ENCODE measurements at places on chromosomes 2 and 18.

GRCh38 chr2:230434677-230435324, 18.8 kb downstream of the SP100 start:
- DNase-seq = no peak

DNA sequence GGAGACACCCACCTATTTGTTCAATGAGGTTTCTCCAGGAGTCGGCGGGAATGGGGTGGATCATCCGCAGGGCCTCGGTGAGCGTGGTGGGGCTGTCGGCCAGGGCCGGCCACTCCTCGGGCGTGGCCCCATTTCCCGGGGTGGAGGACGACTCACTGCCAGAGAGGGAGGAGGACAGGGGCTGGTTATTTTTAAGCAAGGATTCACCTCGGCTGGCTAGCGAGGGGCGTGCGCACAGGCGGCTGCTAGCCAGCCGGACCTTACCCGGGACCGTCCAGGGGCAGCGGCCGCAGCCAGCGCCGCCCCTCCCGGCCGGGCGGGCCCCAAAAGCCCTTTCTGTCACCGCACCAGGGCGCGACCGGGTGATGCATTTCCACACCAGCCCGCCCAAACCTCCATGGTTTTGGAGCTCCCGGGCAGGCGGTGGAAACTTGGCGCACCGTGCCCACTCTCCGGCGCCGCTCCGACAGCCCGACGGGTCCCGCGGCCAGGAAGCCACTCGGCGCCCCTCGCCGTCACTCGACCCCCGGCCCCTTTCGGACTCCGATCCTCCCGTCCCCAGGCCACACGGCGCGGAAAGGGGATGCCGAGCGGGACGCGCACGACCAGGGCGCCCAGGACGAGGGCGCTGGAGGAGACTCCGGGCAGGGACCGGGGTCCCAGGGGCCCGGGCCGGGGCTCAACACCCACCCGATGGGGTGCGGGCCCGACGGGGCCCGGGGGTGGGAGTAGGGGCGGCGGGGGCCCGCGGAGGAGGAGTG, 57.1 kb downstream of the SNORC start:
- DNase-seq = peak; percentile 65

DNA sequence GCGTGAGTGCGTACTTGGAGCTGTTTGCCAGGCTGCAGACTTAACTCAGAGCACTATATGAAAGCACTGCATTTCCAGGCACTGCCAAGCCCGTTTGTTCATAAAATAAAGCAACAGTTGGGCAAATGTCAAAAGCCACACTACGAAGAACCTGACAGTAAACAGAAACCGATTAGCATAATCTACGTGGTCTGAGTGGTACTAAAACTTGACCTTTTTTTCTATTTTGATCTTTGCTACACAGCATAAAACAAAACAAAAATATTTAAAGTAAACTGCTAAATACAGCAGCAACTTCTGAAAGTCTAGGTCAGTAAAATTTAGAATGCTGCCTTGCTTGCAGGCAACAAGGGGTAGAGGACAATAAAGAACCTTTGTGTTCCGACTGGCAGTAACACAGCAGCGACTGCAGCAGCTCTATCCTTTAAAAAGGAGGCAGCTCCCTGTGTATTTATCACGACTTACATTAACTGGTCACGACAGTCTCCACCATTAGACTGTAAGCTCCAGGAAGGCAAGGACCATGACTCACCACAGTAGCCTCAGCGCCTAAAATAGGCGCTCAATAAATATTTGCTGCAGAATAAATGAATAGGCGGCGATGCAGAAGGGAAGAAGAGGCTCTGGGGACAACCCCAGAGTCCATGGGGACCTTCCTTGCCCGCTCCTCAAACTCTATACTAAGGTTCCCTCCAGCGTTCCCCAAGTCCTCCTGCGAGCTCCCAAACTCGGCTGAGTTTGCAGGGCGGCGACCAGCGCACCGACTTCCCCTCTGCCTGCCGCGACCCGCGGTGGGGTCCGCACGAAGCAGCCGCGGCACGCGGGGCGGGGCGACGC, 902 bp downstream of the SS18 start:
- no peak for DNase-seq

DNA sequence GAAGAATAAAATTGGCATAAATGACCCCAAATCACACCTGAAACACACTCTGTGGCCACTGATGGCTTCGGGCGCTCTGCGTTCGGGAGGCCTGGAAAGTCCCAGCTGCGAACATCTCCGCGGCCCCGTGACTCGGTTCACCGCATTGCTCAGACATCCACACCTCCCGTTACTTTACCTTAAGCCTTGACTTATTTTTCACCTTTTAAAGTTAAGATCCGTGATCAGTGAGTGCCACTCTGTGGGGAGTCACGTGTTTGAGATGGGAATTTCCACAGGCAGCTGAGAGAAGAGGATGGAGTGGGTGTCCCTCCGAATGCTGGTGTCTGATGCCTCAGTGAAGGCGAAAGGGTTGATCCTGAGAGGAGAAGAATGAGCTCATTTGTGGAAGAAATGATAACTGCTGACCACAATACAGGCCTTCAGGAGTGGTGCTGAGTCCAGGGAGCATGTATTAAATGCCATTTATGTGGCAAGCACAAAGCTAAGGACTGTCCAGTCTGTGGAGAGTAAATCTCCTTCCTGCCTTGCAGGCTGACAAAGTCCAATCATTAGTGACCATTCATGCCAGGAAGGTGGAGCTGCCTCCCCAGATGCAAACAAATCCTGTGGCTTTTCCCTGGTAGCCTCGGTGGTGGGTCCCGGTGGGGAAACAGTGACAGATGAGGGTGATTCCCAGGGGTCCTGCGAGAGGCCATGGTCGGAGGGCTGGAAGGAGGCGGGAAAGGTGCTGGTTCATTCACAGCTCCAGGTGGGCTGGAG, 168.8 kb downstream of the RTP5 start:
- no peak for DNase-seq

- no peak for DNase-seq
Measured at GRCh38 chr2:237270520-237270919, 143.4 kb downstream of the COL6A3 start.

- no peak for DNase-seq
Measured at GRCh38 chr2:64918220-64918886, 70.8 kb upstream of the SLC1A4 start.

DNA sequence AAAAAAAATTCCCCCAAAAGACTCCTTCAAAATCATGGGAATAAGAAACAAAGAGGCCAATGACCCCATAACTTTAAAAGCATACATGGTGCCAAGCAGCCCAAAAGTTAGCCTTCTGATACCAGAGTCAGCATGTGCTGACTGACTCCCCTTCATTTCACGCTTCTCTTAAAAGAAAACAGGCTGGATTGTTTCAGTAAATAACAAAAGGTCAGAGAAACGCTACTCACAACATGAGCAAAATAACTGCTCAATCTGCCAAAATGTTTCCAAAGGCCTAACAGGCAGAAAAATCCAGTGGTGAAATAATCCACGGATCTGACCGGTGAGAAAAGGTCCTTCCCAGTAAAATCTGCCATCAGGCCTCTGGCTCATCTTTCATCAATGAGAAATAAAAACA, 71.6 kb downstream of the BCL2 start:
- DNase-seq = no peak

DNA sequence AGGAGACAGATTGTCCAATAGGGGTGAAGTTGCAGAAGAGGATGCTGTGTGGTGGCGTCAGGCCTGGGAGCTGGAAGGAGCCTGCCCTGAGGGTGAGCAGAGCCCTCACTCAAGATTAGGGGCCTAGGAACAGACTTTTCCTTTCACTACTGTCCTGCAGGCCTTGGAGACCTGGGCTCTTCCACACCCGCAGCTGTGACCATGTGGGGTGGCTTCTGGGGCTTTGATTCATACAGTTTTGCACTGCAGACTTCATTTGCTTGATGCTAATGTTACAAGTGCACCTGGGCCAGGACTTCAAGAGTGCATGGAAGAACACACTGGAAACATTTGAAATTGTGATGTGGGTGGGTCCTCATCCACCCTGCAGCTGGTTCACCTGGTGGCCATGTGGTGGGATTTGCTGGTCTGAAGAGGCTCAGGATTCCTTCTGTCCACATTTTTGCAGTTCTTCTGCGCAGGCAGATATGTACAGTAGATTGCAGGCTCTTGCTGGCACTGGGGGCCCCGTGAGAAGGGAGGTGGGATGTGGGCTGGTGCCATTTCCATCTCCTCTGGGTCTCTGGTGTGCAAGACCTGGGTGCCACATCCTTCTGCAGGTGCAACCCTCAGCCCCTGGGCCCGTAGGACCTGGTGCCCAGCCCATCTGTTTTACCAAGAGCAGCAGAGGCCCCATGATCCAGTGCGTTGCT, 9.9 kb downstream of the GLI2 start:
- no peak for DNase-seq

DNA sequence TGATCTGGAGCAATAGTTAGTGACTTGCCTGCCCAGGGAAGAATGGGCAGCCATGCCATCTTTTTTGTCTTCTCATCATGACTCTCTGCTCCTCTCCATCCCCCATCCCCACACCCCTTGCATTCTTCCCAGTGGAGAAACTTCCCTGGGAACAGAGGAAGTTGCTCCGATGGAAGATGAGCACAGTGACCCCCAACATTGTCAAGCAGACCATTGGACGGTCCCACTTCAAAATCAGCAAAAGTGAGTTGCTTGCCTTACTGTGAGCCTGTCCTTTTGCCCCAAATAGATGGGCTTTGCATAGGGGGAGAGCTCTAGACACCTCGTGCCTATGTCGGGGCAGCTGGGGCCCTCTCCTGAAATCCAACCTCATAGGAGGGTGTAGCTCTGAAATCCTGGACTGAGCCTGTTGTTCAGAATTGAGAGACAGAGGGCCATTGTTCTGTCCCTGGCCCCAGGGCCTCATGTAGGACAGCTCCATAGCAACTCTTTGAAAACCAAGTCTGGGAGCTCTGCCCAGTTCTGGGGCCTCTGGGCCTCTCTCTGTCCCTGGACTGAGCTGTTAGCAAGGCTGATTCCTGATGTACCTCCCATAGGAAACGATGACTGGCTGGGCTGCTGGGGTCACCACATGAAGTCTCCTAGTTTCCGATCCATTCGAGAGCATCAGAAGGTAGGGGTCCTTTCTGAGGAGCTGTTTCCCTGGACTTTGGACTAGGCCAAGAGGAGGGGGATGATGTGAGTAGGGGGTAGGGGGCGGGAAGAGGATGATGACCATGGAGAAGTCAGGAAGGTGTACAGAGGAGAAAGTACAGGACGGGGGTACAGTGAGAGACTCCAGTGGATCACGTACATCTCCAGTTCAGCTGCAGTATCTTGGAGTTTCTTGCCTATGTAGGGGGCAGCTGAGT, 35.2 kb downstream of the TTLL4 start:
- DNase-seq = peak; percentile 94
